ENCODE measurements at places on chromosomes 12 and 14.
A peak's percentile ranks its signal among the peaks of the same experiment; 100 is the strongest.

GRCh38 chr12:64392221-64392620 is 1.7 kb upstream of the C12orf56 start:
- H3K27ac ChIP-seq = no peak overlapping the region
- H3K36me3 ChIP-seq = no peaks in the 10 kb centered on the region
- DNase-seq = peak; percentile 8
- H3K4me1 ChIP-seq = peaks cover 10% of the 10 kb centered on the region
- no peak overlapping the region for H3K4me3 ChIP-seq

GRCh38 chr12:68367116-68367515 is 35.0 kb upstream of the MDM1 start:
- no peak overlapping the region for H3K27ac ChIP-seq
- no peak overlapping the region for H3K4me3 ChIP-seq
- DNase-seq = no peak
- no peaks in the 10 kb centered on the region for H3K36me3 ChIP-seq
- H3K27me3 ChIP-seq = no peaks in the 10 kb centered on the region
- H3K4me1 ChIP-seq = peaks cover 4% of the 10 kb centered on the region

- DNase-seq = no peak
- H3K4me1 ChIP-seq = no peaks in the 10 kb centered on the region
- no peak overlapping the region for H3K4me3 ChIP-seq
- no peaks in the 10 kb centered on the region for H3K27me3 ChIP-seq
These were observed 23.3 kb downstream of the PPP1R36 start for GRCh38 chr14:64573109-64573508.

- H3K4me1 ChIP-seq = no peaks in the 10 kb centered on the region
- H3K36me3 ChIP-seq = no peaks in the 10 kb centered on the region
- H3K4me3 ChIP-seq = no peak overlapping the region
- no peaks in the 10 kb centered on the region for H3K27me3 ChIP-seq
- no peak overlapping the region for H3K27ac ChIP-seq
These were observed 17.0 kb downstream of the EEA1 start for GRCh38 chr12:92912052-92912451.

- no peaks in the 10 kb centered on the region for H3K36me3 ChIP-seq
- peak overlapping the region; percentile 18 for H3K27ac ChIP-seq
- H3K4me3 ChIP-seq = no peak overlapping the region
- H3K27me3 ChIP-seq = no peaks in the 10 kb centered on the region
- H3K4me1 ChIP-seq = no peaks in the 10 kb centered on the region
- DNase-seq = no peak
These were observed 8.8 kb upstream of the DDHD1 start for GRCh38 chr14:53161758-53162435.

GRCh38 chr12:6768990-6769389 is 2.8 kb downstream of the PTMS start:
- H3K4me3 ChIP-seq = no peak overlapping the region
- no peak overlapping the region for H3K27ac ChIP-seq
- H3K36me3 ChIP-seq = no peaks in the 10 kb centered on the region
- no peaks in the 10 kb centered on the region for H3K27me3 ChIP-seq
- H3K4me1 ChIP-seq = peaks cover 36% of the 10 kb centered on the region

DNA sequence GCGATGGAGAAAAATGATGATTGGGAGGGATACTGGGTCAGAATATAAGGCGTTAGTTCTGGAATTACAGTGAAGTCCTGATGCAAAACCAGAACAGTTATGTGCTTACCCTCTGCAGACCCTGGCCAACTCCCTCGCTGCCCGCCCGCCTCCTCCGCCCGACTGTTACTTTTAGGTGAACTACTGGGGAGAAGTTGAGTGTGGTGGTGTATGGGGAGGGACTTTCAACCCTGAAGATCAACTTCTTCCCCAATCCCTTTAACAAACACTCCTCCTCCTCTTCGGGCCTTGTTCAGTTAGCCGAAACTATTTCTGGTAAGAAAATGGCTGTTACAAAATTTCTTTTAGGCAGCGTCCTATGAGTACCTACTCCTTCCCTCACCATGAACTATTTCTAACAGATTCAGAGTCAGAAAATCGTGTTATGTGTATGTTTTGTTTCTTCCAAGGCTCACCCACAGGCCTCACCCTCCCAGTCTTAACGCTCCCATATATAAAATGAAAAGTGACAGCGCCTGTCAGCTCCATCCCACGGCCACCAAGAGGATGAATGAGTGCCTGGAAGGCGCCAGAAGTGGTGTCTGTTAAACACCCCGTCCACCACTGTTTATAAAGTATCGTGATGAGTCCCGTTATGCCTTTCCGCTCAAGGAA is 1.3 kb downstream of the FBXO33 start:
- DNase-seq = no peak
- no peaks in the 10 kb centered on the region for H3K27me3 ChIP-seq
- H3K4me3 ChIP-seq = peak overlapping the region; percentile 88
- H3K27ac ChIP-seq = peak overlapping the region; percentile 99

DNA sequence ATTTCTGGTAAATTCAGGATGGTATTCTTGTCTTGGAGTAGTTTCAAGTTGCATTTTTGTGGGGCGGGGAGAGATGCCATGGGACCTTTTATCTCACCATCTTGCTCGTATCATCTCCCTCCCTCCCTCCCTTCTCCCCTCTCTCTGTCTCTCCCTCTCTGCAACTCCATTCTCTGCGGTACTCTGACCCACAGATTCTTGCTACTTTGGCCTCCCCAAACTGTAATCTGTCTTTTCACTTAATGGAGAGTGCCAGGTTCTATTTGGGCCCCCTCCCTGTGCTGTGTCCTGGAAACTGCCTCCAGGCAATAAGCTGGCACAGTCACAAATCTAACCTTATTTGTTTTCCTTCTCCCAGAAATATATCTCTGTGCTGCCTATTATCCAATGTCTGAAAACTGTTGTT is 175.2 kb downstream of the PAWR start:
- H3K27me3 ChIP-seq = no peaks in the 10 kb centered on the region
- no peaks in the 10 kb centered on the region for H3K4me1 ChIP-seq
- H3K27ac ChIP-seq = no peak overlapping the region

- H3K27ac ChIP-seq = no peak overlapping the region
- peaks cover 36% of the 10 kb centered on the region for H3K4me1 ChIP-seq
- no peaks in the 10 kb centered on the region for H3K36me3 ChIP-seq
- no peaks in the 10 kb centered on the region for H3K27me3 ChIP-seq
- DNase-seq = no peak
These were observed 59.2 kb downstream of the CCNK start for GRCh38 chr14:99540196-99541032.

GRCh38 chr12:96107236-96107635 is 71.8 kb upstream of the LTA4H start:
- H3K27me3 ChIP-seq = peaks cover 4% of the 10 kb centered on the region
- H3K4me3 ChIP-seq = no peak overlapping the region
- H3K27ac ChIP-seq = no peak overlapping the region
- no peaks in the 10 kb centered on the region for H3K36me3 ChIP-seq
- DNase-seq = no peak

DNA sequence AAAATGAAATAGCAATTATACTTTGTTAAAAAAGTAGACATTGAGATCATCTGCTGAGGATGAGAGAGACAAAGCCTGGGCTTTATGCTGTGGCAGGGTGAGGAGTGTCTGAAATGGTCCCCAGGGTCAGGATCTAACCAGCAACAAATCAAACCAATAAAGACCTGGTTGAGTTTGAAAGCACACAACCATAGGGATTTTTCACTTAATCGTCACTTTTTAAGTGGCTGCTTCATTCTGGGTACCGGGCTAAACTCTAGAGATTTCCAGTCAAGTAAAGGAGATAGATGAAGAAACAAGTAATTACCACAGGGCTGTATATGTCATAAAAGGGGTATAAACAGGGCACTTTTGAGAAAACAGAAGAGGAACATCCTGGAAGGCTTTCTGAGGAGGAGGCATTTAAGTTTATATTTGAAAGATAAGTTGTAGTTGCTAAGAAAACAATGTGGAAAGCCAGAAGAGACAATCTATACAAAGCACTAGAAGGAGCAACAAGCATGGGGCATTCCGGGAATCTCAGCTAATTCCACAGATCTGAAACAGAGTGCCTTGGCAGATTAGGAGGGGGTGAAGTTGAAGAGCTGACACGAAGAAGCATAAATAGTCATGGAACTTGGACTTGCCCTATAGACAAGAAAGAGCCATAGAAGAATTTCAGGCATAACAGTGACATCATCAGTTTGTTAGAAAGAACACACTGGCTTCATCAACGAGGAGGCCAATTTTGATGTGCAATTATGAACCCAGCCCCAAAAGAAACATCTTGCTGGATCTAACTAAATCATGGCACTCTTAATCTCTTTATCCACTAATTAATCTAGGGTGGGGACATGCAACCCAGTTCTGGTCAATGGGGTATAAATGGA is 46.9 kb upstream of the FRS2 start:
- no peak overlapping the region for H3K4me3 ChIP-seq
- no peaks in the 10 kb centered on the region for H3K27me3 ChIP-seq
- DNase-seq = no peak
- H3K27ac ChIP-seq = no peak overlapping the region
- peaks cover under 1% of the 10 kb centered on the region for H3K4me1 ChIP-seq

Data from body of pancreas (tissue), 4 donors.